ENCODE measurements at places on chromosomes 3 and 15.

- no peak for DNase-seq
These were observed 3.2 kb downstream of the MAP2K1 start for GRCh38 chr15:66389859-66390381.

DNA sequence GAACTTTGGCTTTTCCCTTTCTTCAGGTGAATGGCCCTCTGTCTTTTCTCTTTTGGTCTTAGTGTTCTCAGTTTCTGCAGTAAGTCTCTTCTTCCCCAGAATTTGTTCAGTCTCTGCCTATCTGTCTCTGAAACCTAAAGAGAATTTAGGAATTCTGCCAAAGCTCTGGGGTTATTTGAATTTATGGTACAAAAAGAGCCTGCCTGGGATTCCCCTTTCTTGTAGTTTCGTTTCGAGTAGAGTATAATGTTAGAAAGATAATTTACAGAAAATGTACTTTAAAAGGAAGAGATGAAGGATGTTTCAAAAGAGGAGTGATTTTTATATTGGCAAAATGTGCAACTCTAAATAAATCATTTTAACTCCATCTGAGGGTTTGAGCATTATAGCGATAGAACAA lies 247.4 kb upstream of the SATB1 start:
- no peak for DNase-seq

DNA sequence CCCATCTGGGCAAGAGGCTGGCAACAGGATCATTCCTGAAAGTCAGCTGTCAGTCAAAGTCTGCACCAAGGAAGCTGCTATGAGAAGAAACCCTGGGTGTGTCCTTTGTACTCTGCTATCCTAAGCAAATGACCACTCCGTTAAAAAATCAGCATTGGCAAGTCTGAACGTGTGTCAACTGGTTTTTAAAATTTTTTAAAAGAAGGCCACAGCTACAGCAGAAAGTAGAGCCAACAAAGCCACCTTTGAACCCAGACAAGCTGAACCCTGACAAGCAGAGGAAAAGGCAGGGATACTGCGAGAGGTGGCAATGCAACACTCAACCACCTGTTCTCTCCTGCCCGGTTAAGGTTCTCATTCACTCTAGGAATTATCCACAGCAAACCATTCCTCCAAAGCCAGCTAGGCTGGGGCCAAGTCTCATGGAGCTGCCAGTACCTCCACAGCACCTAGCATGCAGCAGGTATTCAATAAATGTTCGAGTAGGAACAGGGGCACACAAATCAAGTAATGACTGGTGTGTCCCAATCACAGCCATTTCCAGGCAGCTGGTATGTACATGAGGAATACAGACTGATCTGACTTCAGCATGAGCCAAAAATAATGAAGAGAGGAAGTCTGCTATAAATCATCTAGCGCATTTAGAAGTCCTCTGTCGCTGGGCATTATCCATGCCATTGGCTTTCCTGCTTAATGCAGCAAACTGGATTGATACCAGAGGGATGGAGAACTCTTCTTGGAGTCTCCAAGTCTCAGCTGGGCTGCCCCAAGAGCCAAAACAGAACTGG lies 76.0 kb downstream of the ADCY5 start:
- no peak for DNase-seq

DNA sequence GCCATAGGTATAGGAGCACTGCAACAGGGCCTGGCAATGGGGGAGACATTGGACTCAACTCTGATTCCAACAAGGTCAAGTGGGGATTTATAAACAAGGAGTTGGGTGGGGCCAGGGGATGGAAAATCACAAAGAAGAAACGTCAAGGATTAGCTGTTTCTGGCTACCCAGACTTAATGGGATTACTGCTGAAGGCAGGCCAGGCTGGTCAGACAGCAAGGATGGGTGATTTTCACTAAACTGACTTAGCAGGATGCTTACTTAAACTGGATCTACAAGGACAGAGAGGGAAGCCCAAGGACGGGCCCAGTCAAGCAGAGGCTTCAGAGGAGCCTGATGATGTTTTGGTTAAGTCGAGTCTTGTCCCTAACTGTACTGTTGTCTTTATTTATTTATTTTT lies 76.2 kb downstream of the USP13 start:
- no peak for DNase-seq

DNA sequence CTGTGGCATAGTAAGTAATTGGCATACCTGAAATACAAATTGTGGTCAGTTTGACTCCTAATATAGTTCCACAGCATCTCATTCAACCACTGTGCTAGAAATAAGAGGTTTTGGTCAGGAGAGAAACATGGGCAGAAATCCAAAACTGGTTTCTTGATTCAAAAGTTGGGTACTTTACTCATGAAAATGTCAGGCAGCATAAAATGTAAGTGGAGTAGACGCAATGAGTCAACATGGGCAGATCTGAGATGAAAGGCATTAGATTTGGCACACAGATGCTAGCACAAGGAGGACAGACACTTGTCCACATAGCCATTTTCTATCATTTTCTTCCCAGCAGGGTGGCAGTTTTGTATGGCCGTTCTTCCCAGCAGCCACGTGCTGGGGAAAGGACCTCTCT lies 255.8 kb upstream of the CDIN1 start:
- no peak for DNase-seq

DNA sequence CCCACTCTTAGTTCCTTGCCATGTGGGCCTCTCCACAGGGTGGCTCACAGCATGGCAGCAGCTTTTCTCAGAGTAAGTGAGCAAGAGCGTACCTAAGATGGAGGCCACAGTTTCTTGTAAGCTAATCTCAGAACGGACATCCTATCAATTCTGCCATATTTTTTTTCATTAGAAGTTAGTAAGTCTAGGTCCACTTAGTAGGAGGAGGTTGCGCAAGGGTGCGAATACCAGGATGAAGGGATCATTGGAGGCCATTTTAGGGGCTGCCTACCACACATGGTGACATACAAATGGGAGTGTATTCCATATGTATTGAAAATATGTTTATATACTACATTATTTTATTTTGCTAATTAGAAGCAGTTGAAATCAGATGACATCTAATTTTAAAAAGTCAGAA lies 31.5 kb downstream of the NR1D2 start:
- no peak for DNase-seq

DNA sequence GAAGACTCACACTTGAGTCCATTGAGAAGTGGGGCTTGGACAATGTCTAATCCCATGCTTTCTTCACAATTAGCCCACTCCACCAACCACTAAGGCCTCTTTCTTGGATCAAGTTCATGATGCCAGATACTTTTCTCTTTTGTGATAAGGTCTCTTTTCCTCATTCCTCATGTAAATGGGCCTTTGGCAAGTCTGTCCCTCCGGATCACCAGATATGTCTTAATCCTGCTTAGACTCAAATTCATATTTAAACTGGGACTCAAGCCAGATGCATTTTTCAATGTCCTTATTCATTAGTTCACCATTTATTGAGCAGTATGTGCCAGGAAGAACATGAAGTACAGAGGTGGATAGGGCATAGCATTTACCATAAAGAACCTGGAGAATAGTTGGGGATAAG lies 671.1 kb downstream of the TBL1XR1 start:
- DNase-seq = no peak

GRCh38 chr3:23258110-23258509 lies 55.0 kb downstream of the UBE2E2 start:
- DNase-seq = no peak

GRCh38 chr3:18121020-18121419 lies 304.1 kb downstream of the SATB1 start:
- DNase-seq = no peak

All from NCI-H1105 treated with DMSO at 0.1 percent for 48 hours (cell line).